ENCODE measurements at places on chromosomes 3 and 15.

DNA sequence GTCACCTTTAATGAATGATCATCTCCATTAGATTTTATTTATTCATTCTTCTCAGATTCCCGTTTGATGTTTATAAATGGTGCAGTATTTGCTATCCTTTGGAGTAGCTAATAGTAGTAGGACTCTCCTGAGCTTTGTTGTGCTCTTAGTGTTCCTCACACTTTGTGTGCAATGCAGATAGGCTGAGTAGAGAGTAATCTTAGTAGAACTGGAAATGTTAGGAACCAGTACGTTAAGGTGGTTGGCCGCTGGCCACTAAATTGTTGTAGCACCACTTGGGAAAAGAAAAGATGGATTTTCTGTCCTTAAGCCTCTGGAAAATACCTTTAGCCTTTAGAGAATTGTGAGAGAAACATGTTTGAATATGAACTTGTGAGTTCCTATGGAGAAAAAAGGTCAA is 19.9 kb upstream of the EBLN2 start:
- no peak for DNase-seq

DNA sequence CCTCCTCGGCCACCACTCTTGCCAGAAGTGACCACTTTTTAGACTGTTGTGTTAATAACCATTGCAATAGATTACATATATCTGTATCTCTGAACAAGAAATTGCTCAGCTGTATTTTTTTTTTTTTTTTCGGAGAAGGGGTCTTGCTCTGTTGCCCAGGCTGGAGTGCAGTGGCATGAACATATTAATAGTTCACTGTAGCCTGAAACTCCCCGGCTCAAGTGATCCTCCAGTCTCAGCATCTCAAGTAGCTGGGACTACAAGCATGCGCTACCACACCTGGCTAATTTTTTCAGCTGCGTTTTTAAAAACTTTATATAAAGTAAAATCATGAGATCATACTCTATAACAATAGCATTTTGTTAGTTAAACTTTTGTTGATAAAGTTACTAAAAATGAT is 609.0 kb downstream of the ZNF385D start:
- DNase-seq: no peak

DNA sequence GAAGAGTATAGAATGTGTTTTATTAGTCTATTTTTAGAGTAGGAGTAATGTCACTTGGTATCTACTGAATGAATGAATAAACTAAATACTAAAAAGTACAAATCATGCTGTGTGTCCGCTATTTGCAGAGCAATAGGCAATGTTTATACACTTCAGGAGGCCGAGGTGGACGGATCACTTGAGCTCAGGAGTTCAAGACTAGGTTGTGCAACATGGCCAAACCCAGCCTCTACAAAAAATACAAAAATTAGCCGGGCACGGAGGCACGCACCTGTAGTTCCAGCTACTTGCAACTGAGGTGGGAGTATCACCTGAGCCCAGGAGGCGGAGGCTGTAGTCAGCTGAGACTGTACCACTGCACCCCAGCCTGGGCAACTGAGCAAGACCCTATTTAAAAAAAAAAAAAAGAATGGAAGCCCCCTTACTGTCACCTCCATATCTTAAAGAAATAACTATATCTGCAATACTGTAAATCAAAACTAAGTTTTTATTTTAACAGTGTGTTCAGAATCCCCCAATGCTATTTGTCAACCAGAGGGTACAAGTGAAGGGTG is 98.4 kb downstream of the DHX30 start:
- DNase-seq: no peak

DNA sequence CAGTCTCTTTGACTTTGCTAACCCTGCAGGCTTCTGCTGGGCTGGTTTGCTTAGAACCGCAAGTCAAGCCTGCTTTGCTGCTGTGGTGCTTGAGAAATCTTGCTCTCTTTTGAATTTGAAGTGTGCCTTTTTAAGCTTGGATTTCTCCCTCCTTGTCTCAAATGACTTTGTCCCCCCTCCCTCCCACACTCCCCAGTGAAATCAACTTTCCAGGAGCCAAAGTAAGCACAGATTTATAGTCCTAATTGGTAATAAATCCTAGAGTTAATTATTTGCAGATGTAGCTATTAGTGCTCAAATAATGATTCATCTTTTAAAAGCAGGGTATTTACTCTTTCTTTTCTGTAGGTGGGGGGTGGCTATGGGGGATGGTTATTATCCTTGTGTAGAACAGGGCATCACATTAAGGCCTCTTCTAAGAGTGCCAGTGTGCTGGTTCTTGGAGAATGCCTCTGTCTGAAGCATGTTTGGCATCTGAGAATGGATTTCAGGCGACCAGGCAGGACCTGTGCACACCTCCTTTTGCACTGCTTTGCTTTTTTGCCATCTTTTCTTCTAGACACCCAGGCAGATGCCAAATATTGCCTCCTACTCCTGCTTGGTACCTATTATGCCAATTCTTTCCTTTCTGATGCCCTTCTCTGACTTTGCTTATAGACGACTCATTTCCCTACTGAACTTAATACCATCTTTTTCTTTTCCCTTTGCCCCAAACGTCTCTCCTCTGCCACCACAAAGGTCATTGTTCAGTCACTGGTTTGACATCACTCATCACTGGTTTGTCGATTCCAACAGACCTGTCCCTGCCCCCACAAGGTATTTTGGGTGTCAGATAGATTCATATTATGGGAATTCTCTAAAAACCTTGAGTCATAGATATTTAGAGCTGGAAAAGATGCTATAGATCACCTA is 50.7 kb downstream of the CLDN11 start:
- no peak for DNase-seq

DNA sequence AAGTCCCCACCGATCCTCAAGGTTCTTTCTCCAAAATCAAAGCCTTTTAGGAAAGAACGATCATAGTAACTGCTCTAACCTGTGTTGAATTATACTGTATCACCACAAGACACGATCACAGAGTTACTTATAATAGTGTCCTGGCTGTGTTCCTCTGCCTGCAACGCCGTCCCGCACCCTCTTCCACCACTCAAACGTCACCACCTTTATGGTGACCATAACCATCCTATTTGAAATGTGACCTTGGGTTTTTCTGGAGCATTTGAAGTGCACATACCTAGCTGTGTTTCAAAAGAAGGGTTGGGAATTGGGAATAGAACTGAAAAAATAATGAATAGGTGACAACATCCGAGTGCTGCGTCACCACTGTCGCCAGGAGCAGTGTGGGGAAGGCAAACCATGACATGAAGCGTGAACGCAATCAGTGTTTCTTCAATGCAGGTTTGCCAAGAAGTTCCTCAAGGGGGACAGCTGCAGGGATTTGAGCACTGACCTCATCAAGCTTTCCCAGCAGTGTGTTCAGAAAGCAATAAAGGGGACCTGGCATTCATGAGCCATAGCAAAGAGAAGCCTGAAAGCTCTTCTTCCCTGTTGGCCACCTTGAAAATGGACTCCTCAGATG is 769 bp upstream of the SELENOS start:
- no peak for DNase-seq

DNA sequence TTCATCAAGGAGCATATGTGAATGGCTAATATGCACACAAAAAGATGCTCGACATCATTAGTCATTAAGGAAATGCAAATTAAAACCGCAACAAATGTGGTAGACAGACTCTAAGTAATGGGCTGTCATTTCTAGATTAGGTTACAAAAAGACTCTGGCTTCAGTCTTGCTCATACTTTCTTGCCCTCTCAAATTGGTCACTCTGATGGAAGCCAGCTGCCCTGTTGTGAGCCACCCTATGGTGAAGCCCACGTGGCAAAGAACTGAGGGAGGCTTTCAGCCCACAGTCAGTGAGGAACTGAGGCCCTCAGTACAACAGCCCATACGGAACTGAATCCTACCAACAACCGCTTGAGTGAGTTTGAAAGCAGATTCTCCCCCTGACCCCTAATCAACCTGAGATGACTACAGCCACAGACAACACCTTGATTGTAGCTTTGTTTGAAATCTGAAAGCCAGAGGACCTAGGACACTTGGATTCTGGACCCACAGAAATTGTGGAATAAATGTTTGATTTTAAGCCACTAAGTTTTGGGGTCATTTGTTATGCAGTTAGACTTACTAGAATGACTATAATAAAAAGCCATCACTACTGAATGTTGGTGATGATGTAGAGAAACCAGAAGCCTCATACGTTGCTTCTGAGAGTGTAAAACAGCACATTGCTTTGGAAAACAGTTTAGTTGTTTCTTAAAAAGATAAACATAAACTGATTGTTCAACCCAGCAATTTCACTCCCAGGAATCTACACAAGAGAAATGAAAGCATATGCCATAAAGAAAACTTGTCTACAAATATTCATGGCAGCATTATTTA is 45.7 kb downstream of the EHHADH start:
- peak; percentile 59 for DNase-seq

- no peak for DNase-seq
These were observed 16.2 kb downstream of the THAP10 start for GRCh38 chr15:70876011-70876410.

GRCh38 chr3:133575086-133575485 is 1.6 kb downstream of the CDV3 start:
- no peak for DNase-seq

- no peak for DNase-seq
These were observed 59.7 kb downstream of the LRIG1 start for GRCh38 chr3:66441129-66441528.

- DNase-seq: peak; percentile 37
These were observed 59.7 kb upstream of the CCDC50 start for GRCh38 chr3:191269289-191270085.

- no peak for DNase-seq
These were observed 124.9 kb downstream of the TMEM266 start for GRCh38 chr15:76184650-76185035.

- DNase-seq: no peak
These were observed 111.0 kb downstream of the TPRG1 start for GRCh38 chr3:189282741-189283140.

DNA sequence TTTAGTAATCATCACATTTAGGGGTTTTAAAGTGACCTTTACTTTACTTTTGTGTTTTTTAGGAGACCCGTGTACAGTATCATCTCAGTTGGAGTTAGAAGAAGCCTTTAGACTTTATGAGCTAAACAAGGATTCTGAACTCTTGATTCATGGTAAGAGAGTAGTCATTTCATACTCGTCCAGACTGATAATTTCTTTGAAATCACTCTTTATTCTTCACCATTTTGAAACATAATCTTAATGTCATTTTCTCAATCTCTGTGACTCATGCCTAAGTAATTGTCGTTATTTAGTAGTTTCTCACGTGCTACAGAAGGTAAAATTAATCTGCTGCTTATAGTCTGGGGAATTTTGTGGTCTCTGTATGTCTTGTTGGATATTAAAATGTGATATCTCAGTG is 37.7 kb downstream of the PRKCI start:
- no peak for DNase-seq

- no peak for DNase-seq
These were observed 85.4 kb upstream of the TPM1 start for GRCh38 chr15:62957130-62957529.

- DNase-seq: no peak
These were observed 39.7 kb upstream of the SLC2A2 start for GRCh38 chr3:171066206-171066605.

DNA sequence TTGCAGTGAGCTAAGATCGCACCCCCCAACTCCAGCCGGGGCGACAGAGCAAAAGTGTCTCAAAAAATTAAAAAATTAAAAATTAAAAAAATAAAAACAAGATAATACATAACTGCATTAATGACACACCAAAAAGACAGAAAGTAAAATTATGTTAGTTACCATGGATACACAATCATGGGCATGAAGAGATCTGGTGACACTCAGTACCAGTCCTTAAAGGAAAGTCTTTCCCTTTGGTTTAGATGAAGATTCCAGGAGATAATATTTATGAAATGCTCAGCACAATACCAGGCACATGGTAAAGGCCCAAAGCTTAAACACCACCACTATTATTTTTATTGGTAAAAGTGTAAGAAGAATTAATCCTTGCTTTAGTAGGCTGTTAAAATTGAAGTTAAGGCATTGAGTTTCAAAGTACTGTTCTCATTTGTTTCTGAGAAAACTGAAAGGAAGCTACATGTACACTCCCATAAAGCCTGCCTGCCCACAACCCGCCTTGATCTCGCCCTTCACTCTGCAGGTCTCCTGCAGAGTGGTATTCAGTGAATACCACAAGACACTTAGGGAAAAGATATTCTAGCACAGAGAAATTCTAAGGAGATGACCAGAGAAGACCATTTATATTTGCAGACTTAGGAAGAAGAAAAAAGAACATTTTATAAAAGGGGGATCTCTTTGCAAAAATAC is 52.3 kb downstream of the SUCLG2 start:
- DNase-seq: no peak

DNA sequence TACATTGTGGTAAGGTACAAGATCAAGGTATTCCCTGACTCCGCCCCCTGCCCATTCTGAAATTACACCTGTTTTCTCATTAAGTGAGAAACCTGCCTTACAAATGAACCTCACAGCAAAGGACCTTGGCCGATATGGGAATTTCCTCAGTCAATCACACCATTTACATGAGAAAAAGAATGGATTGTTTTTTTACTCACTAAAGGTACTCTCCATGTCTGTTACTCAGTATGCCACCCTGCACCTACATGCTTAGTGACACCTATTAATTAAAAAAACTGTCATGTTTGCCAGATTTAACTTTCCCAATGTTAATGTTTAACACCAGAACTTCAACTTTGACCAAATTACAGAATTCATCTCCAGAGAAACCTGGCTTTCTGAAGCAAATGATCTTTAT is 62.0 kb downstream of the ESYT3 start:
- no peak for DNase-seq

DNA sequence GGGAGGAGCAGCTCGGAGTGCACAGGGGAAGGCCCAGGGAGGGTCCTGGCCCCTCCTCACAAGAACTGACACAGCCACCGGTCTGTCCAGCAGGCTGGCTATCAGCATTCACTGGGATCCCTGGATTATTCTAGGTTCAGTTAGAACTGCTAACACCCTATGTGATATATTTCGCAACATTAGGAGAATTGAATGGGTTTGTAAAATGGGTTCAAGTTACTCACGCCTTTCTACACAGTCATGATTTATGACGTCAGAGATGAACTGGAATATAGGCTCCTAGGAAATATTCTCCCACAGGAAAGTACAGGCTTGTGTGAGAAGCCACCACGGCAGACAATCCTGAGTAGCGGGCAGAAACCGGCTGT is 969 bp upstream of the BSN start:
- DNase-seq: no peak

GRCh38 chr3:13043656-13044055 is 29.6 kb downstream of the IQSEC1 start:
- DNase-seq: no peak

- no peak for DNase-seq
These were observed 1106.4 kb downstream of the SI start for GRCh38 chr3:163971861-163972260.

DNA sequence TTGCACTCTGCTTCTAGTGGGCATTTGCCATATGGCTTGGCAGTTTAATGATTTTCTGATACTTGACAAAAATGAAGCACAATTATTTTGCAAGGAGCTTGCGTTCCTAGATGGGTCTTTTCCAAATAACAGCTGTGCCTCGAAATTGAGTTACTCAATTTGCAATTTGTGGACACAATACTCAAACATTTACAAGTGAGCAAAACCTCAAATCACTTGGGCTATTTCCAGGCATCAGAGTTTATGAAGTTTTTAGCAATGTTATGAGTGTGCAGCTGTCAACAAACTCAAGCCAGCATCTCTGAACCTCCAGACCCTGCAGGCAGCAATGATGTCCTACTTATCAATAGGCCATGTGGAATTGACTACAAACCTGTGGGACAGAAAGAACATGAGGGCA is 41.3 kb downstream of the NMNAT3 start:
- DNase-seq: no peak

Measured in GM10248 (cell line).